ENCODE measurements at places on chromosomes 3 and 15. TPM values are rescaled to one million over a fixed set of nuclear protein-coding genes. Genes with fewer than 3 reads are reported as not detected.

The CAV3 gene
- total RNA-seq: not detected

- DNase-seq: no peak
These were observed 16.9 kb upstream of the FSIP1 start for GRCh38 chr15:39799552-39800011.

DNA sequence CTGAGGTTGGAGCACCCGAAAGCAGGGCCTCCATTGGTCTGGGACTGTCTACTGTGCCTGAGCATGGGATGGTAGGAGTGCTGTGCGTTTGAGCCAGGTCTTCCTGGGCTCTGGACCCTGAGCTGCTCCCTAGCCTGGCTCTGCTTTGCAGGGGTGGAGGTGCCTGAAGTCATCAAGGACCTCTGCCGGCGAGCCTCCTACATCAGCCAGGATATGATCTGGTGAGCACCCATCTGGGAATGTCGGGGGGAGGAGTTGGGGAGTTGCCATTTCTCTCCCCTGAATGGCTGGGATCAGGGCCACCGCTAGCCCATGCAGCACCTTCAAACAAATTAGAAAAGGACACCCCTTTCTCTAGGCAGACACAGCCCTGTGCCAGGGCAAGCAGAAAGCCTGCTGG, 20.7 kb downstream of the DUOX1 start:
- no peak for DNase-seq

GRCh38 chr15:100194996-100195395, 146.8 kb downstream of the ADAMTS17 start:
- DNase-seq: peak; percentile 35

DNA sequence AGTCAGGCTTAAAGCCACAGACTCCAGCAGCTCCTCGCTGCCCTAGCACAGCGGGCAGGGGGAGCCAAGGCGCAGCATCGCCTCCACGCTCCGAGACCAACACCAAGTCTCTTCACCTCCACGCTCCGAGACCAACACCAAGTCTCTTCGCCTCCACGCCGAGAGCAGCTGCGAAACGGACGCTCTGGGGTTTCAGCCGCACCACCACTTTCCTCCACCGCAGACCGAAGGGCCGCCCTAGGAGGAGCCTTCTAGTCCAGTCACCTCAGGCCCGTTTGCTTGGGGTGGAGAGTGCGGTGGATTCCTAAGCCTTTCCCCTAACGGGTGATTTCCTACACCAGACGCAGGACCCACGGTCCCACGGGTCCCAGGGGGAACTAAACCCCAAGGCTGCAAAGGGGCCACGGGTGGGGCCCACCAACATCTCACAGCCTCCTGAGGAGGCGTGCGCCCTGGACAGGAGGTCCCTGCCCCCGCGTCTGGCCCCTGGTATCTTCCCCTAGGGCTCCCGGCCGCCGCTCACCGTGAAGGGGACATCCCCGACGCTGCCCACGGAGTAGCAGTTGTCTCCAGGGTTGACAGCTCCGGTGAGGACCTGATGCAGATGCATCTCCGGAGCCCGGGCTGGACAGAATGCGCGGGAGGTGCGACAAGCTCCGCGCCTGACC, 501 bp downstream of the DMXL2 start:
- DNase-seq: peak; percentile 67

The GP9 gene
- total RNA-seq: not detected

The KNSTRN gene
- 7.4 TPM for total RNA-seq

GRCh38 chr3:66280304-66280703, 59.5 kb downstream of the SLC25A26 start:
- no peak for DNase-seq

GRCh38 chr3:127672429-127673190, at the start of gene ABTB1:
ABTB1 (plus strand) TSS chr3:127672952; CDS start chr3:127673026, 74 bp downstream.
- DNase-seq: peak; percentile 90

The ZNF385D gene
- 8.9 TPM for total RNA-seq

- DNase-seq: no peak
These were observed 270.6 kb upstream of the HES1 start for GRCh38 chr3:193865339-193865738.

The IL17RD gene
- total RNA-seq: 18.9 TPM

GRCh38 chr3:187773233-187774184, 28.2 kb upstream of the BCL6 start:
- DNase-seq: no peak

DNA sequence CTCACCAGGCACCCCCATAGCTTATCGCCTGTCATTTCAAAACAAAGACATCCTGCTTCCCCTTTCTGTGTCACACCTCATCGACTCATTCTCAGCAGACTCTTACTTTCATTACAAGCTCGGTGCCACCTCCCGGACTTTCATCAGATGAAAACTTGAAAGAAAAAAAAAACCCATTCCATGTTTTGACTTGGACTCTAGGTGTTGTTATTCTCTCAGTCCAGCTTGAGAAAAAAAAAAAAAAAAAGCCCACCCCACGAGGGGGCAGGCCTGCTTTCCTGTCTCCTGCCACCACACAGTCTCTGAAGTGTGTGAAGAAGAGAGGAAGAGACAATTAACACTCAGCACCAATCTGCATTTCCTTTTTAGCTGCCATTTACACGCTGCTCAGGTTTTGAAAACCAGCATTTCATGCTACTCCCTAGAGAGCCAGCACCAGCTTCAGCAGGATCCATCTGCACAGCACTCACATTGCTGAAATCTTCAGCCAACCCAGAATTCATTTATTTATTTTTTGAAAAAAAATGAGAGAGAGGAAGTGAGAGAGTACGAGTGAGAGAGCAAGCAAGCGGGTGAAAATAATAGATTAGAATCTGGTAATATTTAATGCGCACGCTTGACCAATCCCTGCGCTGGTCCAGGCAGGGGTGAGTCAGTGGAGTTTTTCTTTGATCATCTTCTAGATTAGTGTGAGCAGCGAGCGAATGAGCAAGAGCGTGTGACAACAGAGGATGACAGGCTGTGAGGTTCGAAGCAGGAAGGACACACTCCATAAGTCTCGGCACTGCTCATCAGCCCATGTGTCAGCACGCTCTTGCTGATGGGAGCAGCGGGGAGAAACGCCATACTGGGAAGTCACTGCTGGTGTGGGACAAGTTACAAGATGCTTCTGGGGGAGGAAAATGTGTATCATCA, 23.5 kb downstream of the ZNF80 start:
- peak; percentile 76 for DNase-seq

The SLC2A2 gene
- total RNA-seq: 12.6 TPM

The SCN5A gene
- total RNA-seq: 0.72 TPM

GRCh38 chr15:69293741-69294615, 4.7 kb upstream of the PAQR5 start:
- DNase-seq: no peak

The GXYLT2 gene
- total RNA-seq: 3.8 TPM

DNA sequence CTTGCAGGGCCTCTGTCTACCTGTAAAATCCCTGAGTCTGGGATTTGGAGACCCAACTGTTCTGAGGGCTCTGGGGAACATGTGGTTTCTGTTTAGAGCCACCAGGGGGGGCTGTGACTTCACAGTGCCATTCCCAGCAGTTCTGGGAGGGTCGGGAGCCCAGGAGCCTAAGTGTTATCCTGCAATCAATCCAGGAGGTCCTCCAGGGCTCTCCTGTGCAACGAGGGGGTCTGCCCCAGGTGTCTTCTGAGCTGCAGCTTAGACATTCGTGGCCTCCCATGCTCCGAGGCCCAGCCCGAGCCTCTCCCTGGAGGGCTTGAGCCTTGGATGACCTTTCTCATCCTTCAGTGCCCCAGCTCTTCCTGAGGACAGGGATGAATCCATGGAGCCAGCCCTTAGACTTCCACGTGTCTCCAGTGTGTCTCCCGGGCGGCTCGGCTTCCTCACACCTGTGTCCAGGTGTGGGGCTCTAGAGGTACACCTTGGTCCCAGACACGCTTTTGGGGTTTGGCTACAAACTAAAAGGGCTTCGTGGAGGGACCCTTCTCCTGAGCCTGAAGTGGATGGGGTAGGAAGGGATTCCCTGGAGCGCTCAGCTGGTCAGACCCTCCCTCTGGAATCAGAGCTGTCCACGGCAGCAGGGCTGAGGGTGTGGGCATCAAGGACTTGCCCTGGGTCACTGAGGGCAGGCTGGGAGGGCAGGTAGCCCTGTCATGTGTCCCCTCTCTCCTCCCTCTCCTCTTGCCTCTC, 20.3 kb upstream of the ABTB1 start:
- peak; percentile 73 for DNase-seq

GRCh38 chr3:115931581-115931980, 308.3 kb downstream of the GAP43 start:
- DNase-seq: no peak

- peak; percentile 49 for DNase-seq
These were observed 462.0 kb downstream of the PDCD6IP start for GRCh38 chr3:34260271-34261000.

DNA sequence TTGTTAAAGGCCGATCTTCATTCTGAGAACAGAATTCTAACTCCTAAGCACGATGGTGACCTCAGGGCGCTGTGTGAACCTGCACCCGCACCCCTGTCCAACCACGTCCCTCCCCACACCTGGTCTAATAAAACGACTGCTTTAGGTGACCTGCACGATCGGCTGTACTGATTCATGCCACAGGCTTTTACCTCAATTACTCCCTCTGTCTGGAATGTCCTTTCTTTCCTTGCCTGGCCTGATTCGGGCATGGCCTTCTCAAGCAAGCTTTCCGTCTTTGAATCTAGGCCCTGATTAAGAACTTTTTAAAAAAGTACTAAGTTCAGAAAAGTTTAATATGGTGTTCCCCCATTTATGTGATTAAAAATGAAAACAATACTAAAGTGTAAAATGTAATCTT, 842 bp upstream of the U2SURP start:
- DNase-seq: peak; percentile 63

- DNase-seq: peak; percentile 18
These were observed 168.9 kb downstream of the XXYLT1 start for GRCh38 chr3:195101927-195102608.

The KBTBD12 gene
- total RNA-seq: 1.4 TPM

DNA sequence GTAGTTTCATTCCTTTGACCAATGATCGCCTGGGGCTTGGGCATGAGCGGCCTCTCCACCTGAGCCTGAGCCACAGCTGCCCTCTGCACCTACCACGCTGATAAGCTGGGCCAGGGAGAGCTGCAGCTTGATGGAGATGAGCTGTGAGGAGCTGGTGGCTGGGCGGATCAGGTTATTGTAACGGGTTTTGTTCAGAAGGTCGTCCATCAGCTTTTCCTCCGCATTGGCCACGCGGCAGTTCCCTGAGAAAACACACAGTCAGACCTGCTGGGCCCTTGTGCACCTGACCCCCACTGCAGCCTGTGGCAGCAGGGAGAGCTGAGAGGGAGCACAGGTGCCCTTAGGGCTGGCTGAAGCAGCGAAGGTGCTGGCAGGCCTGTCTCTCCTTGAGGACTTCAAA, 5.7 kb downstream of the CHRNB4 start:
- no peak for DNase-seq

DNA sequence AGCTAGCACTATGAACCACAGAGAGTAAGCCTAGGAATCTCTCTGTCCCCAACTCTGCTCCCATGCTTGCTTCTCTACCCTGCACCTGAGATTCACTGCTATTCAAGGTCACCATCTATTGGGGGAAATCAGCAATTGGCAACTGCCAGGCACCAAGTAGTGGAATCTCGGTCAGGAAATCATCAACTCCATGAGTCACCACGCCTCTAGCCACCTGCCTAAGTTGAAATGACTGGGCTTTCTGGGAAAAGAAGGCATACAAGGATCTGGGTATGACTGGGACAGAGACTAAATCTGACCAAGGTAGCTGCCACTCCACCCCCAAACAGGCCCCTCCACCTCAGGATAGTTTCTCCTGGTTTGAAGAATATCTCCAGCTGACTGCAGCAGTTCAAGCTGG, 464.1 kb upstream of the CBLB start:
- no peak for DNase-seq

DNA sequence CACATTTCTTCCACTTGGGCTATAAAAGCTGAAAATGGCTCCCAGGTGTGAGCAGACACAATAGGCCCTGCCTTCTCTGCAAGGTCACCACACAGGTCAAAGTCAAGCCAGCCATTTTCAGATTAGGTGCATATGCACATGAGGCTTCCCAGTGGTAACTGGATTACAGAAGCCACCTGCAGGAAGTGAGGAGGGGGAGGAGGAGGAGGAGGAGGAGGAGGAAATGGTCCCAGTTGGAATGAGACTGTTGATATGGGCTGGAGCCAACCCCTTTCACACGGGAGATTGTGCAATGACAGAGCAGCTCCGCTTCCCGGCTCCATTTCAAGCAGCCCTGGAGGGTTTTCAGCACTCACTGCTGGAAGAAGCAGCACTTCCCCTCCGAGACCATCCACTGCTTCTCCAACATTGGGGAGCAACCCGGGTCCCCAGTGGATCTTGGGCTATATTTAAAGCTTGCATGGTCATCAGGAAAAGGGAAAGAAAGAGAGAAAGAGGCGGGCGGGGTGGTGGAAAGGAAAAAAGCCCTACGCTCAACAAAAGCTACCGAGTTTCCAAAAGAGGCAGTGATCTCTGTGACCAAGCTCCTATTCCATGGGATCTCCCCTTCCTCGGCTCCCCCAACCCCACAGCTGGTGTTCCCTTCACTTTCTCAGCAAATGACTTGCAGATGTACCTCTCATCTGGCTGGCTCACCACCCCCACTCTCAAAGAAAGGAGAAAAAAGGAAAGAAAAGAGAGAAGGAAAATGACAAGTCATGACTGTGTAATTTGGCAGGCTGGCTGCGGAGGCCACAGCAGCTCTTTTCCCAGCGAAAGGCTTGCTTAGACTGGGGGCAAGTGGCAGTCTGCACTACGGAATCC, 58.3 kb downstream of the LRIG1 start:
- peak; percentile 45 for DNase-seq

GRCh38 chr15:85630311-85630710, 164.4 kb downstream of the KLHL25 start:
- no peak for DNase-seq

DNA sequence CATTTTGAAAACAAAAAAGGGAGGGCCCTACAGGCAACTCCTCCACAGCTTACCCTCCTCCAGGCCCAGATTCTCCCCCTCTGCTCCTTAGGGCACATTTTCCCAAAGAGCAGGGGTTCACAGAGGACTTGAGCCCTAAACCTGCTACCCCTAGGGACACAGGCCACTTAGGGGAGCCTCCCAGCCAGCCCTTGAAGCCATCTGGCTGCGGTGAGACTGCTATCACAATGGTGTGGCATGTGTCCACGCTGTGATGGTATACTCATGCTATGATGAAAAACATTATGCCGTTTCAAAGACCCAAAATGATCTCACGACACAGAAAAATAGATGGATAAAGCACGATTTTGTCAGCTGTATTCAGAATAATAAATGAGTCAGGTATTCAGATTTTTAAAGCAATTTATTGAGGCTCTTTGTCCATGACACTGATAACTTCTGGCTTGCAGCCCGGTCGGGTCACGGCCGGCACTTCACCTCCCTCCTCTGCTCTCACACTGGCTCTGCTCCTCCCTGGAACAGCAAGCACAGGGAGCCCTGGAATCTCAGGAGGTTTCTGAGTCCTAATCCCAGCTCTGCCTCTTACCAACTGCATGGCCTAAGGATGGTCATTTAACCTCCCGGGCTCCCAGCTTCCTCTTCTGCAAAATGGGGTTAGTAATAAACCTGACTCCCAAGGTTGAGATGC, 115.3 kb downstream of the MEGF11 start:
- DNase-seq: no peak
